ENCODE measurements at places on chromosomes 13 and 19.
A peak's percentile ranks its signal among the peaks of the same experiment; 100 is the strongest.

GRCh38 chr13:84684048-84684662, 801.9 kb upstream of the SLITRK1 start:
- no peak for DNase-seq

GRCh38 chr13:86976521-86977324, 694.4 kb upstream of the SLITRK5 start:
- DNase-seq = peak; percentile 38

- no peak for DNase-seq
Observed at GRCh38 chr13:55566334-55566733, 1574.4 kb upstream of the PRR20A start.

GRCh38 chr13:75372517-75372916, 109.5 kb downstream of the TBC1D4 start:
- DNase-seq = peak; percentile 56

GRCh38 chr13:100584896-100585295, 3.7 kb downstream of the GGACT start:
- peak; percentile 25 for DNase-seq

DNA sequence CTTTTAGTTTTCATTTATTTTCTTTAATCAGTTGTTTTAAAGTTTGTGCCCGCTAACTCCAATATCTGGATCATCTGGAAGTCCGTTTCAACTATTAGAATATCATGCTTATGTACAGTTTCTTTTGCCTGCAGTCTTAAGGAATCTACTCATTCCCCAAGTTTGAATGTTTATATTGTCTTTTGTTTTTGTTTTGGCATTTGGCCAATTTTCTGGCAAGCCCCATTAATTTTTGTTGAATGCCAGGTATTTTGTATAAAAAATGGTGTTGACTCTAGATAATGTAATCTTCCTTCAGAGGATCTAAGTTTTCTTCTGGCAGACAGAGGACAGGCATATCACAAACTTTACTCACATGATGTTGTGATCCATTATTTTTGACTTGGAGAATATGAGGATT, 11.1 kb upstream of the ZNF235 start:
- DNase-seq = no peak

GRCh38 chr13:37486171-37486681, 112.3 kb downstream of the POSTN start:
- DNase-seq = peak; percentile 58

GRCh38 chr13:55437162-55437561, 1703.6 kb upstream of the PRR20A start:
- DNase-seq = no peak

- DNase-seq = no peak
Observed at GRCh38 chr13:44195245-44195644, 178.4 kb upstream of the SERP2 start.

GRCh38 chr13:33454844-33455705, 169.5 kb upstream of the STARD13 start:
- peak; percentile 97 for DNase-seq

GRCh38 chr19:29695765-29696564, 19.1 kb downstream of the C19orf12 start:
- DNase-seq = no peak

DNA sequence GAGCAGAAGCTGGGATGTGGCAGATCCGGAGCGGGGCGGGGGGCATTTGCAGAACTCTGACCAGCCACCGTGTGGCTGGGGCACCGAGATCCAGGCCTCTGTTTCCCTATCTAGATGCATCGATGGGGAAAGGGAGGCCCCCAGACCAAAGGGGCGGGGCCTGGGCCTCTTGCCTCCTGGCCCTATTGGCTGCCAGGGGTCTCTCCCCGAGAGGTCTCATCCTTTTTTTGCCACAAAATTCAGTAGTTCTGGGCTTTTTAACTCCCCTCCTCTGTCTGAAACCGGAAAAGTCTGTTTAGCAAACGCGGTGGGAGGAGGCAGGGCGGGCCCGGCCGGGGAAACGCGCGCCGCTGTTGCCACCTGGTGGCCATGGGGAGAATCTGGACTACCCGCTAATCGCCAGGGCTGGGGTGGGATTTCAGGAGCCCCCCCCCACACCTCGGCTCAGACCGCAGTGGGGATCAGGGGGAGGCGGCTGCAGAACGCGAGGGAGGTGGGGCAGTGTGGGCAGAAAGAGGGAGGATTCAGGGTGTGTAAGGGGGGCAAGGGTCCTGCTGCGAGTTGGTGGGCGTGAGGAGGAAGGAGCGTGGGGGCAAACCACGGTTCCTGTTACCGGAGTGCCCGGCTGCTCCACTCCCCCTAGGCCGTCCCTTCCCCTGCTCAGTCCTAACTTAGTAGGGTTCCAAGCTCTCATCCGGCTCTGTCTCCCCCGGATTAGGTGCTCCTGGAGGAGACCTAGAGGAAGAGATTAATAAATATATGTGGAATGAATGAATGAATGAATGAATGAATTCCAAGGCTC, 28.3 kb downstream of the IL12RB1 start:
- DNase-seq = peak; percentile 75

- peak; percentile 68 for DNase-seq
Observed at GRCh38 chr19:45444318-45445041, 20.8 kb upstream of the ERCC1 start.

DNA sequence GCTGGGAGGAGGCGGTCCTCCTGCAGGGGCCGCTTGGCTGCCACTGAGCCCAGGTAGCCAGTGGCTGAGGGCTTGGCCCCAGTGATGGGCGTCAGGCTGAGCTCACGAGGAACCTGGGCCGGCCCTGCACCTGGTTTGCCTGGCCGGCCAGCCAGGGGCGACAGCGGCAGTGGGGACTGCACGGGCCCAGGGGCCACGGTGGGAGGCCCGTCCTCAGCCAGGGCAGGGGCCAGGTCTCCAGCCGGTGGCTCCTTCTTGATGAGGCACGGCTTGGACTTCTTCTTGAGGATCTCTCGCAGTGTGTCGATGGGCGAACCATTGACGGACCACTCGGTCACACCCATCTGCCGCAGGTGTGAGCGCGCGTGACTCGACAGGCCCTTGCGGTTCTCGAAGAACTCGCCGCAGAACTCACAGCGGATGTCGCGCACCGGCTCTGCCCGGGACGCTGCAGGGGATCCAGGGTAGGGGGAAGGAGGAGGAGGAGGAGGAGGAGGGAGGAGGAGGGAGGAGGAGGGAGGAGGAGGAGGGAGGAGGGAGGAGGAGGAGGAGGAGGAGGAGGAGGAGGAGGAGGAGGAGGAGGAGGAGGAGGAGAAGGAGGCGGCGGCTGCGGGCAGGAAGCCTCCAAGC, 6.6 kb upstream of the AKAP8L start:
- no peak for DNase-seq

DNA sequence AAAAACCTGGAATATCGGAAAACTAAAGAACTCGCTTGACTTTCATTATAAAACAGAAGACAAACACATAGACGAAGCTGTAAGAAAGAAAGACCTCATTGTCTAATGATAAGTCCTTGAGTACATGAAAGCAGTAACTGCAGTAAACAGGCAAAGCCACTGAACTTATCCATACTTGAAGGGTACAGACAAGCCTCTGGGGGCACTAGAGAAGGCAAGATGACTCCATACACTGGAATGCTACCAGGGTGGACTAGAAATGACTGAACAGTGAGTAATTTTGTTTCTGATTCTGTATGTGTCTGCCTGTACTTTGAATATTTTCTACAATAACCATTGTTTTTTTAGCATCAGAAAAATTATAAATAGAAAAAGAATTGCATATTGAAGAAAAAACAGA, 507.9 kb downstream of the UQCRFS1 start:
- DNase-seq = peak; percentile 91

DNA sequence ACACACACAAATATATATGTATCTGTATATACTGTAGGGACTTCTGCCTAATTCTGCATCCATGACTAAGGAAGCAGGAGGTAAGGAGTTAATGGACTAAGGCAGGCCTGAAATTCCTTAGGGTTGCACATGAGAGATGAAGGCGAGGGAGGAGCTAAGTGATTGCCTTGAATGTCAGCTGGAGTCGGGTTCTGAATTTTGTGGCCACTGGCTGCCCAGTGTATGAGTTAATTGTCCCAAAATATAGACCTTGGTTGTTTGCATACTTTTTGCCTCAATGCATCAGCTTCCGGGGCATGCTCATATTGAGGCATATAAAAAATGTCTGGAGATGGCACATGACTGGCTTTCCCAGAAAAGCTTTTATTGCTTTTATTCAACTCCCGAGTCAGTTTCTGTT, 245.5 kb downstream of the TDRD3 start:
- DNase-seq = no peak

- peak; percentile 69 for DNase-seq
Observed at GRCh38 chr13:84609716-84610115, 727.4 kb upstream of the SLITRK1 start.

All from fibroblast of upper back skin (primary cell).